ENCODE measurements at places on chromosomes 6 and 20.

DNA sequence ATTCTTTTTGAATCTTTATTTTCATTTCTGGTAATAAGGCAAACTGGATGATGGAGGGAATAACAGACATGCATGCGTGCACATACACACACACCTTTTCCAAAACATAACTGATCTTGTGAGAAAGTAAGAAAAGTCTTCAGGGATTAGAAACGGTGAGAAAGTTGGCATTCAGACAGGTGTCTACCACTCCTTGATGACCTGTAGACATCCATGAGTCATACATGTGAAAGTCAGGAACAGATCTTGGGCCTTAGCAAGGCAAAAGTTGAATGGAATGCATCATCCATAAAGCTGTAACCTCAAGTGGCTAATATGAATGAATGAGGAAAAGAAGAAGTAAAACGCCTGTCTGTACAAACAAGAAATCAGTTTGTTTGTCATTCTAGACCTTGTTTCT lies 97.3 kb downstream of the GRIK2 start:
- no peak for DNase-seq

GRCh38 chr20:44392776-44393607 lies 37.5 kb downstream of the HNF4A start:
- DNase-seq, result no peak

GRCh38 chr6:31574106-31575061 lies 981 bp upstream of the TNF start:
- peak; percentile 17 for DNase-seq

- no peak for DNase-seq
Measured at GRCh38 chr20:62738025-62738881, 29.6 kb downstream of the NTSR1 start.

- no peak for DNase-seq
Measured at GRCh38 chr20:2327620-2328555, 32.1 kb downstream of the TGM3 start.

- no peak for DNase-seq
Measured at GRCh38 chr6:84218091-84218490, 9.4 kb downstream of the CEP162 start.

DNA sequence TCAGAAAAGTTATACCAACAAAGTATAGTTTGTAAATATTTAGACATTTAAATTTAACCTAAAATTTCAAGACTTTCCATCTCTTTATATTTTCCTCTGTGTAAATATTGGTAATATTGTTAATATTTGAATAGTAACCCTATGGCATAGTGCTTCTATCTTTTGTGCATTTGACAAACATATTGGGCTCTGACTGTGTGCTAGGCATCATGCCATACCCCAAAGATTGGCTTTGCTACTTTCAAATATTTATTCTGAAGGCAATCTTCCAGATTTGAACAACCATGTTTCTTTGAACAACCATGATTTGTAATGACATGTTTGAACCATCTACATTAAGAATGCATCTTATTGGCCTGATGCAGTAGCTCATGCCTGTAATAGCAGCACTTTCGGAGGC lies 15.5 kb upstream of the PRDM1 start:
- no peak for DNase-seq

DNA sequence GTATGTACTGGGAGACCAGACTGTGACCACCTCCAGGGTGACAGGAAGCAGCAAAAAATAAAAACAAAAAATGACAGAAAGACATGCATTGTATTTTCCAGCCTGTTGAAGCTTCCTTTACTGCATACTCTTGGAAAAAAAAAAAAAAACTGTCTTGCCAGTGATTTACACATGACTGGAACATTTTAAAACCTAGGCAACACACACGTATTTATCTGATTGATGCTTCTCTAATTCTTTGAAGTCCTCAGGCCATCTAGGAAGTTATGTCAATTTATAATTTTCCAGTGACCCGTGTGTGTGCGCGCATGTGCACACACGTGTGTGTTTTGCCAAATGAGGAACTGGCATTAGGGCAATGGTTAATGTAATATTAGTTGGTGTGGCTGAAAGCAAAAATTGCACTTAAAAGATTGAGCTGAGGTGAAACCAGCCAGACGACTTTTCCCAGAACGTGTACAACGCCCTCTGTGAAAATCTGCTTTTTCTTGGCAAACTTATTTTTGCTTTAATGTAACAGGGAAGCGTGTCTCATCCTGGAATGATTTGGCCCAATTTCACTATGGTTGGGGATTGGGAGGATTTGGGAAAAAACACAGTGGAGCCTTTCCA lies 315.2 kb downstream of the TFAP2A start:
- no peak for DNase-seq

DNA sequence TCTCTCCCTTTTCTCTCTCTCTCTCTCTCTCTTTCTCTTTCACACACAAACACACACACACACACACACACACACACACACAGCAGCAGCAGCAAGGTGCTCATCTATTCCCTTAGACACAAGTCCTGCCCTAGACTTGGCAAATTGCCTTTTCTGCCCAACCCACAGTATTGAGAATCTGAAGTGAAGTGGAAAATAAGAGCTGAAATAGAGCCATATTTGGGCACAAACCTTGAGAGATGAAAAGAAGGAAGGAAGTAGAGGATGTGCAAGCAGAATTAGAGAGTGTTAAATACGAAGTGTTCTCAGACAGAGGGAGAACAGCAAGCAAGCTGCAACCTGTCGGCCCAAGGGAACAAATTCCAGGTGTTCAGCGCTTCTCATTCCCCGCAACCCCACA lies 557.5 kb upstream of the NOX3 start:
- DNase-seq, result no peak

DNA sequence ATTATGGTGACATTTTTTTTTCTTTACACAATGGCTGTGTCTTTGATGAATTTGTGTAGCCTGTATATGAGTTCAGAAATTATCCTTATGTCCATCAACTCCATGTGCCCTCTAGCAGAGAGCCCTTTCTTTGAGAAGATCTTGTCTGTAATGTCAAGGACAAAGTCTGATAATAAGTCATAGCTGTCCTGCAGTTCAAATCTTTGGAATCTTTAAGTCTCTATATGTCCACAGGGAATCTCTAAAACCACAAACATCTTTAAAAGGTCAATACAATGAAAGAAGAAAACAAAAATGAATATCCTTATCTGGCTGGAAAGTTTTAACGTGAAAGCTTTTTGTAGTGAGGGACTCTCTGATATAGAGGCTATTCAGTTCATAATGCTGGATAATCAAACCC lies 16.9 kb upstream of the TMEM14A start:
- no peak for DNase-seq

DNA sequence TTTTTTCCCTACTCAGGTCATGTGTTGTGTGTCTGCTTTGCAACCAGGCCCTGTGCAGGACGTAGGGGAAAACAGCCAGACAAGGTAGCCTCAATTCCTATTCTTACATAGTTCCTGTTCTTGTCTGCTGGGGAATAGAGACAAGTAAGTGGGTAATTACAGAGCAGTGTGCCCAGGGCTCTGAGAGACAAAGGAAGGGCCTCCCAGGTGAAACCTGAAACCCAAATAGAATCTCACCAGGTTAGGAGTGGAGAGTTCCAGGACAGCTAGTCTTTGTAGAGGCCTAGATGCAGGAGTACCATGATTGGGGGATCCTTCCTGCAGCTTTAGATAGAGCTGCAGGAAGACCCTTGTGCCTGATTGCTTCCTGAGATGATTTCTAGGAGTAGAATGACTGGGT lies 48.4 kb downstream of the DHX35 start:
- no peak for DNase-seq

DNA sequence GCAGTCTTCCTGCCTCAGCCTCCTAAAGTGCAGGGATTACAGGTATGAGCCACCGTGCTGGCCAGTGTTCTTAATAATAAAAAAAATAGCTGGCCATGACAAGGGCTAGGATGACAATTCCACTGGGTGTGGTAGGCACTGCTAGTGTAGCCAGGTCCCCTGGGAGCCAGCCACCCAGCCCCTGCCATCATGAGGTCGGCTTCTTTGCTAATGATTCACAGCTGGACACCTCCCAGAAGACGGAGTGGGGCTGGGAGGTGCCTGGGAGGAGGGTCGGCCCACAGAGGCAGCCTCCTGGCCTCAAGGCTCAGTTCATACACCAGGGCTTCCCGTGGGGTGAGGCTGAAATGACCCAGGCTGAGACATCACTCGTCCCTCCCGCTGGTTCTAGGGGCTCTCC lies 230.4 kb downstream of the TAF4 start:
- DNase-seq, result no peak

GRCh38 chr6:163651915-163652668 lies 237.6 kb downstream of the QKI start:
- no peak for DNase-seq

DNA sequence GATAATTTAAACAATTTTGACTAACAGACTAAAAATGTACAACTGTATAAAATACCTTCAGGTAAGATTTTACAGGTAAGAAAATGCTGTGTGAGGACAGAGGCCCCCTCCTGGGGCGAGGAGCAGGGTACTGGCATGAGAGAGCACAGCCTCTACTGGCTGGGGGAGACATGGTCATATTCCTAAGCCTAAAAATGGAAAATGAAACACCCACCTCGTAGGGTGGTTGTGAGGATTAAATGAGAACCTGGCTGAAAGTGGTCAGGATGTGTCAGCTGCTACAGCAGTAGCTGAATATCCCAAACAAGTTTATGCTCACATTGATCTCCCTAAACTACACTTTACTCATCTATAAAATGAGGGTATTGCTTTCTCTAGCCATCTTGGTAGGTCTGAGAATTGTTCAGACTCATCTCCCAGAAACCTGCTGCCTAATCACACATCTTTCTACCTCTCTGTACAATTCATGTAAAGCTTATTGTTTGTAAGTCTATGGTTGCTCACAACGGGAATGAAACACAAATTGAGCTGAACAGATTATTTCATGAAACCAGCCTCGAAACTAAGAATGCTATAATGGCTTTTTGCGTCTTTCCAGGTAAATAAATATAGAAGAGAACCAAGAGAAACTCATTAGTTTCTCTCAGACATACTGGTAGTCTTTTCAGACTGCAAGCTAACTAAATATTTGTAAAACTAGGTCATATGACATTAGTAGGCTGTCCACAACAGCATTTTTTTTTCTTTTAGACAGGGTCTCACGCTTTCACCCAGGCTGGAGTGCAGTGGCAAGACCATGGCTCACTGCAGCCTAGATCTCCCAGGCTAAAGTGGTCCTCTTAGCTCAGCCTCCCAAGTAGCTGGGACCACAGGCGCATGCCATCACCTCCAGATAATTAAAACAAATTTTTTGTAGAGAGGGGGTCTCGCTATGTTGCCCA lies 69.6 kb downstream of the POPDC3 start:
- no peak for DNase-seq

- no peak for DNase-seq
Measured at GRCh38 chr6:118645395-118645794, 6.0 kb downstream of the CEP85L start.

DNA sequence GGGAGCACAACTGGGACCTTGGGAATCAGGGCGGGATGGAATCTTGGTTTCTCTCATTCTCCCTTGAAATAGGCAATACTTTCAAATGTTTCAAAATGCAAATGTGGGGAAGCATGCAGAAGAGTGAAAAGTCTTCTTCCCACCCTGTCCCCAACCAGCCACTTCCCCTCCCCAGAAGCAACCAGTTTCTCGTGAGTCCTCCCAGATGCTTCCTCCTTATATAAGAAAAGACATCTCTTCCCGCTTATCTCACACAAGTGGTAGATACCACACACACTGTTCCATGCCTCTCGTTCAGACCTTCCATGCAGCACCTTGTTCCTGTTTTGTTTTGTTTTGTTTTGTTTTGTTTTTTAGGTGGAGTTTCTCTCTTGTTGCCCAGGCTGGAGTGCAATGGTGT lies 25.1 kb downstream of the HCK start:
- no peak for DNase-seq

- DNase-seq, result peak; percentile 10
Measured at GRCh38 chr20:45545754-45546453, 1.3 kb downstream of the EPPIN start.

- DNase-seq, result peak; percentile 71
Measured at GRCh38 chr6:147508042-147508865, at the start of gene SAMD5. Gene SAMD5 (plus strand): TSS chr6:147508690. CDS start chr6:147508929, 239 bp downstream.

- no peak for DNase-seq
Measured at GRCh38 chr6:3911130-3911529, 62.0 kb downstream of the FAM50B start.

DNA sequence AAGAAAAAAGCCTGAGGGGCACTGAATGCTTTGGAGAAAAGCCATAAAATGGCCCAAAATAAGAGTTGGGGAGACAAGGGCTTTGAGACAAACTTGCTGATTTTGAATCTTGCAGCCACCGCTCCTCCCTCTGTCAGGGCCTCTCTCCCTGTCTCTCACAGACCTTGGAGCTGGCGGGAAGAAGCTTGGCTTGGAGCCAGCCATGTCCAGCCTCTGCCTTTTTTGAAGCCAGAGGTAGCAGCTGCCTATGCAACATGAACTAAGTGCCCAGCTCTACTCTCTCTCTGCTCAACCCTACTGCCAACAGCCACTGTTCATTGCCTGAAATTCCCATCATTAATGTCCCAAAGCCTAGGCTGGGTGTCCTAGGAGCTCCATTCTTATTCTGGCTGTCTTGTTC lies 63.7 kb upstream of the CTNNBL1 start:
- no peak for DNase-seq

DNA sequence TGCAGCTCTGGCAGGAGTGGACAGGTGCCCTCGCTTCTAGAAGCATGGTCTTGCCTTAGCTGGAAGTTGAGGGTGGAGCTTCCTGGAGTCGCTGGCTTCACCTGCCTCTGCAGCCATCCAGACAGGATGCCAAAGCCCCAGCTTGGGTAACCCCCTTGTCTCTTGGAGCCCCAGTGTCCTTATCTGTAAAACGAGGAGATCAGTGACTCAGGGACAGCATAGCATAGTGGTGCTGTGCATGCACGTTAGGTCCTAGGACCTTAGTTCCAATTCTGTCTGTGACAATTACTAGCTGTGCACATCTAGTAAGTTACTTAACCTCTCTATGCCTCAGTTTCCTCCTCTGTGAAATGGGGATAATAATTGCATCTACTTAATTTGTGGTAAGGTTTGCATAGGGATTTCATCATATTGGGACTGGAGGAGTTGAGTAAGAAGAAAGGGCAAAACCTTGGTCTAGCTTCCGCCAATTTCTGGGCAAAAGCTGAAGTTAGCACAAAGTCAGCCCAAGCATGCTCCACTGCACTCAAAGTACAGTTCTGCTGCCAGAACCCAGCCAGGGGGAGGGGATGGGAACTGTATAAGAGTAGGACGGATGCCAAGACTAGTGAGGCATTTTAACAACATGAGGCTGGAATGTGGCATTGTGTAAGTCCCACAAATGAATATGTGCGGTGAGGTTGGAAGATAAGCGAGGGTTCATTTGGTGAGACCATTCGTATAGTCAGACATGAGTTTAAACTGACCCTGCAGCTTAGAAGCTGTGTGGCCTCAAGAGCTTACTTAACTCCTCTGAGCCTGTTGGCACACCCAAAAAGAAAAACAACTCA lies 24.5 kb downstream of the TOX2 start:
- no peak for DNase-seq

- no peak for DNase-seq
Measured at GRCh38 chr20:47066484-47067270, 172.0 kb downstream of the EYA2 start.

- no peak for DNase-seq
Measured at GRCh38 chr6:155352811-155353210, 38.5 kb upstream of the TFB1M start.

GRCh38 chr6:138785980-138786379 lies 9.9 kb upstream of the ECT2L start:
- DNase-seq, result no peak

Measured in GM20000 (cell line).